Fibroblast of skin of right biceps (primary cell): ENCODE measurements at places on chromosomes 11 and 22.

- no peak for DNase-seq
These were observed 56.9 kb upstream of the PRR5 start for GRCh38 chr22:44645083-44645482.

DNA sequence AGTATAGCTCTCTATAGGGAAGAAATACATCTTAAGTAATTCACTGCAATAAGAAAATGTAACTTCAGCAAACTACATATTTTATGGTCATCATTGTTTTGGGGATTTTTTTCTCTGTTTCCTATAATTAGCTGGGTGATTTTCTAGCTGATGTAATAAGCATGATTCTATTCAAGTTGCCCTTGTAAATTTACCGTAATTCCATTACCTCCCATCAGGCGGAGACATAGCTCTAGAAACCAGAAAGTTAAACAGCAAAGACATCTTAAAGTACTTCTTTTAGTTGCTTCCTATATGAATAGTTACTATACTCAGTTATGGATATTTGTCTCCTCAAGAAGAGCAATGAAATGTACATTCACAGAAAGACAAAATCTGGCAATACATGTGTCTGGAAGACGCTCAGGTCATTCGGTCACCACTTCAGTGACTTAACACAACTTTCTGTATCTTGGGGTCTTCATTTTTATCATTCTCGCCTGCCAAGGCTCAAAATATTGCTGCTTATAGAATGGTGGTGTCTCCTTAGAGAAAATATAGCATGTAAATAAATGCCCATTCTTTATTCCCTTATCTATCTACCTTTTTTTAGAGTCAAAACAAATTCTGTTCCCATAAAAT is 239.9 kb upstream of the ZC3H12C start:
- DNase-seq, result peak; percentile 80

GRCh38 chr11:103659206-103659618 is 377.2 kb upstream of the DDI1 start:
- DNase-seq, result peak; percentile 31

DNA sequence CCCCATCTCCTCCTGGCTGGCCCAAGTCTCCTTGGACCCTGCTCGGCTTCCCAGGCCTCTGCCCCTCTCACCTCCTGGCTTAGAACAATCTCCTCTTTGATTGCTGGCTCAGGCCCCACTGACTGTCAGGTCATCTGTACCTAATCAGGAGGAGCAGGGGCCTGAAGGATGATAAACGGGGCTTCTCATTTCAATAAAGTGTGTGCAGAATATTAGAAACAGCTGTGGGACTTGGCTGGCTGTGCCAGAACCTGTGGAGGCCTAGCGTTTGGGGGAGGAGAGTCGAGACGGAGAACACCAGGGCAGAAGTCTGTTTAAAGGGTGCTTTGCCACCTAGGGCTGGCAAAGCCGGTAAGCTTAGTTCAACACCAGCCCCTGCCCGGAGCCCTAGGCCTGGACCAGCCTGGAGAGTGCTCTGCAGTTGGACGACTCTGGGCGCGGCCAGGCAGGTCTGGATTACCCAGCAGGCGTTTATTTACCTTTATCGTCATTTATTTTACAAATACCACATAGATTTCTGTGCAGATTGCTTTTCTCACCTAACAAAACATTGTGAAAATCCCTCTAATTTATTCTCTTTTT is 10.1 kb upstream of the VSIG10L2 start:
- peak; percentile 58 for DNase-seq

DNA sequence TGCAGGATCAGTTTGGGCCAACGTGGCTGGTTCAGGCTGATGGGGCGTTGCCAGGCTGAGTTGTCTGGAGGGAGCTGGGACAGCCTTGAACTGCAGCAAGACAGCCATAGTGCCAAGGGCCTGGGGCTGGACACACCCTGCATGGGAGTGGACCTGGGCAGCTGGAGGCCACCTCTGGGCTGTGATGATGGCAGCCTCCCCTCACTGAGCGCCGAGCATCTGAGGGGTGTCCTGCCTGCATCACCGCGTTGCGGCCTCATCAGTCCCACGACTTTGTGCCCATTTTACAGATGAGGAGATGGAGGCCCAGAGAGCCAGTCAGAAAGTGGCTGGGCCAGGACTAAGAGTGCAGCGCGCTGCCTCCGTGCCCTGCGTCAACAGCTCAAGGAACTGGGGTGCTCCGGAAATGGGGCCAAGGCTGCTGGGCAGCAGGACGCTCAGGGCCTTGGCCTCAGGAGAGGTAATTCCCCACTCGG is 590 bp upstream of the TSPO start:
- no peak for DNase-seq

- no peak for DNase-seq
These were observed 3.0 kb downstream of the MLC1 start for GRCh38 chr22:50082197-50082715.

DNA sequence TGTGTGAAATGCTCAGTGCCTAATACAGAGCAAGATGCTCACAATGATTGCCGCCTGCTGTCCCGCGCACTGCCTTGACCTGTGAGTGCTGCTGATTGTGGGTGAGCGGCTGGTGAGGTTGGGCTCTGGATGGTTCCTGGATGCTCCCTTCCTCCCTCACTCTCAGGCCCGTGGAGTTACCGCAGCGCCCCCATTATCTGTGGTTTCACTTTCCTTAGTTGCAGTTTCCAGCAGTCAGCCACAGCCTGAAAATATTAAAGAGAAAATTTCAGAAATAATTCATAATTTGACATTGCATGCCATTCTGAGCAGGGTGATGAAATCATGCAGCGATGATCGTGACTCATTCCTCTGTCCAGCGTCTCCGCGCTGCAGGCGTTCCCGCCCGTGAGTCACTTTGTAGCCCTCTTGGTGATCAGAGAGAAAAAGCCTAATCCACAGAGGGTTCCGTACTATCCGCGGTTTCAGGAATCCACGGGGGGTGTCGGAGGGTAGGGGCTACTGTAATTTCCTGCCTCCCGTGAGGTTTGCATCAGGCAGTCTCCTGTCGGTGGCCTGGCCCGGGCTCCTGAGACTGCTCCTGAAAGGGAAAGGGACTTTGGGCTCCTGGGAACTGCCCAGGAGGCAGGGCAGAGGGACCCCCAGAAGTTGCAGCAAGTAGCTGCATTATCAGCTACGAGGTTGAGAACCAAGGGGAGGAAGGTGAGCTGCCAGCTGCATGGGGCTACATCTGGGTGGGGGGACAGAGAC is 10.6 kb downstream of the RPL3 start:
- peak; percentile 98 for DNase-seq

DNA sequence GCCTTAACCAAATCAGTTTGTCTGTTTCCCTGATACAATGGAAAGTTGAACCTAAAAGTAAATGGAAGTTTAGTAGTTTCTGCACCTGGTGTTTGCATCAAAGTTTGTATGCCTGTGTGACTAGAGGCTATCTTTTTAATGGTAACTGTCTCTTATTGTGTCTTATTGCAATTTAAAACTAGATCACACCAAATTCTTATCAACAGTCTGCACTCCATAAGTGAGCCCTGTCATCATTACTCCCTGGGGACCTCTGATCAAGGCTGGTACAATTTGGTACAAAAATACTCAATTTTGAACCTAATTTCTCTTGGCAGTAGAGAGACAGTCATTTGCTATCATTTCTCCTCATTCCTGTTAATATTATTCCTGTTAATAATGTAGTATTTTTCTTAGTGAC is 38.1 kb downstream of the ARHGAP1 start:
- no peak for DNase-seq

DNA sequence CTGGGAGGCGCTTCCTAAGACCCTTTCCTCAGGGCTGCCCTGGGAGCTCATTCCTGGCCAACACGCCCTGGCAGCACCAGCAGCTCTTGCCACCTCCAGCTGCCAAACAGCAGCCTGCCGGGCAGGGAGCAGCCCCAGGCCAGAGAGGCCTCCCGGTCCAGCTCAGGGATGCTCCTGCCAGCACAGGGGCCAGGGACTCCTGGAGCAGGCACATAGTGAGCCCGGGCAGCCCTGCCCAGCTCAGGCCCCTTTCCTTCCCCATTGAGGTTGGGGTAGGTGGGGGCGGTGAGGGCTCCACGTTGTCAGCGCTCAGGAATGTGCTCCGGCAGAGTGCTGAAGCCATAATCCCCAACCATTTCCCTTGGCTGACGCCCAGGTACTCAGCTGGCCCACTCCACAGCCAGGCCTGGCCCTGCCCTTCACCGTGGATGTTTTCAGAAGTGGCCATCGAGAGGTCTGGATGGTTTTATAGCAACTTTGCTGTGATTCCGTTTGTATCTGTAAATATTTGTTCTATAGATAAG is 7.6 kb downstream of the SLC39A13 start:
- peak; percentile 95 for DNase-seq

GRCh38 chr22:23204541-23205157 is 24.3 kb downstream of the BCR start:
- DNase-seq, result no peak

- no peak for DNase-seq
These were observed 34.4 kb upstream of the RASD2 start for GRCh38 chr22:35506259-35506570.

GRCh38 chr22:43434928-43435311 is 23.1 kb downstream of the MPPED1 start:
- DNase-seq, result no peak

GRCh38 chr11:23765682-23766252 is 731.1 kb upstream of the LUZP2 start:
- peak; percentile 66 for DNase-seq

DNA sequence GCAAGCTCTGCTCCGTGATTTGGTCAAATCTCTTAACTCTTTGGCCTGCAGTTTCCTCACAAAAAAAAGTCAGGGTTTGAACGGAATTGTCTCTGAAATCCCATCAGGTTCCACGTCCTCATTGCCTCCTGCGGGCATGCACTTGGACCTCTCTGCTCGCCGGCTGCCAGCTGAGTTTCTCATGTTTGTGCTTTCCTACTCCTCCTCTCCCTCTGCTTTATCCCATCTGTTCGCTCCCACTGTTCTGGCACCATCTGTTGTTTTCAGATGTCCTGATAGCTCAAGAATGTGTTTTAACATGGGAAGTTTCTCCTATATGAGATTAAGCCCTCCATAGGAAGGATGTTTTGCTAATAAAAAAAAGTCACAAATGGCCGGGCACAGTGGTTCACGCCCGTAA is 49.4 kb upstream of the ARHGAP42 start:
- no peak for DNase-seq

- peak; percentile 26 for DNase-seq
These were observed 23.5 kb downstream of the DRICH1 start for GRCh38 chr22:23608583-23608982.

- no peak for DNase-seq
These were observed 26.6 kb downstream of the MAFF start for GRCh38 chr22:38228326-38228872.

- no peak for DNase-seq
These were observed 25.6 kb downstream of the FADS2 start for GRCh38 chr11:61853698-61854169.

DNA sequence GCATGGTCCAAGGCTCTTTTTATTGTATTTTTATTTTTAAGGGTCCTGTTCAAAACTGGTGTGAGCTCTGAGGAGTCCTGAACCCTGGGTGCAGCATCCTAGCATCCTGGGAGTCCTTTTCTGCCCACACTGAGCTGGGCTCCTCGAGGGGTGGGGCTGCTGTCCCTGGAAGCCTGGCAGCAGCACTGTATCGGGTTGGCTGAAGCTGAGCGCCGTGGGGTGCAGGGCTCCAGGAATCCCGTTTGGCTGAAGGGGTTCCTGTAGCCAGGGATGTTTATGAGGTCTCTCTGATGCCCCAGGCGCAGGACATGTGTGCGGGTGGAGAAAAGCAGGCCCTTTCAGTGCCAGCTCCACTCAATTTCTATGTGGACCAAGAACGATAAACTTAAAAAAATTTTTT is 95.4 kb downstream of the MPPED1 start:
- DNase-seq, result no peak

DNA sequence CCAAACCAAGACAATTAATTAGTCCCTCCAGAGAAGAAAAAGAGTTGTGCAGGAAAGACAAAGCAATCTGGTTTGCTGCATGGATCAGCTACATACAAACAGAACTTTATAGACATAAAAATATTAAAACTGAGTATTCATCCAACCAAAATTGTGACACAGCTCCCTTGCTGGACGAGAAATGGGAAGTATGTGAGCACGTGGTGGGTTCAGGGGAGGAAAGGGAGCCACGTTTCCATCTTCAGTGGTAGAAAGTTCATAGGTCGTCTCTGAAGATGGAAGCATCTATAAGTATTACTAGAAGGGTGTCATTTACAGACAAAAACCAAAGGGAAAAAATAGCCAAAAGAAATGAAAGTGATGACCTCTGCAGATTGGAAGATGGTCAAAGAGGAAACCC is 7.1 kb upstream of the KCNJ5 start:
- no peak for DNase-seq

- DNase-seq, result no peak
These were observed 17.6 kb upstream of the CD44 start for GRCh38 chr11:35121326-35121865.

- peak; percentile 46 for DNase-seq
These were observed 836.0 kb downstream of the FAM181B start for GRCh38 chr11:81897639-81898038.
